ENCODE measurements at places on chromosomes 1 and 21.

DNA sequence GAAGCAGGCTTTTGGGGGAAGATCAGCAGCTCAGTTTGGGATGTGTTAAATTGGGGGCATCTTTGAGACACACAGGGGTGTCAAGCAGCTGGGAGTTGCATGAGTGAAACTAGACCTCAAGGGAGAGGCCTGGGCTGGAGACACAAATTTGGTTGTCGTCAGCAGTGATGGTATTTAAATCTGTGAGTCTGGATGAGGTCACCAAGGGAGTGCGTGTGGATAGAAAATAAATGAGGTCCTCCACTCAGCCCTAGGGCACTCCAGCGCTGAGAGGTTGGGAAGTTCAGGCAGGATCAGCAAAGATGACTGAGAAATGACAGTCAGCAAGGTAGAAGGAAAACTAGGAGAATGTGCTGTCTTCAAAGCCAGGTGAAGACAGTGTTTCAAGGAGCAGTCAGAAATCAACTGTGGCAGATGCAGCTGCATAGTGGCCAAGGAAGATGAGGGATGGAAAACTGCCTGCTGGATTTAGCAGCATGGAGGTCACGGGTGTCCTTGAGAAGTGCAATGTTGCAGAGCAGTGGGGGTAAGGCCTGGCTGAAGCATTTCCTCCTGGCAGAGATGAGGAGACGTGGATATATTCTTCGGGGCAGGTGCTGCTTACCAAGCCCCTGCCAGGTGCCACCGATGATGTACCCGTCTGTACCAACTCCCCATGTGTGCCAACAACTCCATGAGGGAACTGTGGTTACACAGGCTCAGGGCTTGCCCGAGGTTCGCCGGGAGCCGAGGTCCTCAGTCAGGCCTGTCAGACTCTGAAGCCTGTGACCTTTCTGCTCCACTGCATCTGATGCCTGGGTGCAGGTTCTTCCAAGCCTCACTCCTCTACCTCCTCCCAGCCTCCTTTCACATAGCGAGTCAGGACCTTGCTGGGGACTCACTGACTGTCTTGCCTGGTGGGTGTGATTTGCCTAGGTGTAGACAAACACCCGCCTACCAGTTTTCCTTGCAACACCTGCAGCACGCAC is 11.3 kb downstream of the MAP7D1 start:
- DNase-seq = no peak

DNA sequence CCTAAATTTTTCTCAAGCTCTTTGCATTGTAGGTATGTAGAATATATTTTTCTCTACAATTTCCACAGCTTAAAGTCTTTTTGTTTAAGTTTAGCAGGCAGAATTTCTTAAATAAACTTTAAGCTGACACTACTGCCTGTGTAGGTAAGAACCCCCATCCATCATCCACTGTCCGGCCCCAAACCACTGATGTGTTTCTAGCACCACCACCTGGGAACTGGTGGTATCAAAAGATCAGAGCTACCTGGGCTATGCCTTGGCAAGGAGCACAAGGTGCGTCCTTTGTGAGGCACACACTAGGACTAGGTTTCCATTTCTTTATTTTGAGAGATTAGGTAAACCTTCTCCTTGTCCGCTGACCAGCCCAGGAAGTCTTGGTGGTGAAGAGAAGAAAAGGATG is 10.5 kb upstream of the LELP1 start:
- no peak for DNase-seq

DNA sequence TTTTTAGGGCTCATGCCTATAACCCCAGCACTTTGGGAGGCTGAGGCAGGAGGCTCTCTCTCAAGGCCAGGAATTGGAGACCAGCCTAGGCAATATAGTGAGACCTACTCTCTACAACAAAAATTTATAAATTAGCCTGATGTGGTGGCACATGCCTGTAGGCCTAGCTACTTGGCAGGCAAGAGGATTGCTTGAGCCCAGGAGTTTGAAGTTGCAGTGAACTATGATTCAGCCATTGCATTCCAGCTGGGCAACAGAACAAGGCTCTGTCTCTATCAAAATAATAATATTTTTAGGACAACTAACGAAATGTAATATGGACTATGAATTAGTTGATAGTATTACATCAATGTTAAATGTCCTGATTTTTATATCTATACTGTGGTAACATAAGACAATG is 68.8 kb upstream of the ARID1A start:
- no peak for DNase-seq

GRCh38 chr1:183222909-183223308 is 36.8 kb downstream of the LAMC2 start:
- DNase-seq = no peak

DNA sequence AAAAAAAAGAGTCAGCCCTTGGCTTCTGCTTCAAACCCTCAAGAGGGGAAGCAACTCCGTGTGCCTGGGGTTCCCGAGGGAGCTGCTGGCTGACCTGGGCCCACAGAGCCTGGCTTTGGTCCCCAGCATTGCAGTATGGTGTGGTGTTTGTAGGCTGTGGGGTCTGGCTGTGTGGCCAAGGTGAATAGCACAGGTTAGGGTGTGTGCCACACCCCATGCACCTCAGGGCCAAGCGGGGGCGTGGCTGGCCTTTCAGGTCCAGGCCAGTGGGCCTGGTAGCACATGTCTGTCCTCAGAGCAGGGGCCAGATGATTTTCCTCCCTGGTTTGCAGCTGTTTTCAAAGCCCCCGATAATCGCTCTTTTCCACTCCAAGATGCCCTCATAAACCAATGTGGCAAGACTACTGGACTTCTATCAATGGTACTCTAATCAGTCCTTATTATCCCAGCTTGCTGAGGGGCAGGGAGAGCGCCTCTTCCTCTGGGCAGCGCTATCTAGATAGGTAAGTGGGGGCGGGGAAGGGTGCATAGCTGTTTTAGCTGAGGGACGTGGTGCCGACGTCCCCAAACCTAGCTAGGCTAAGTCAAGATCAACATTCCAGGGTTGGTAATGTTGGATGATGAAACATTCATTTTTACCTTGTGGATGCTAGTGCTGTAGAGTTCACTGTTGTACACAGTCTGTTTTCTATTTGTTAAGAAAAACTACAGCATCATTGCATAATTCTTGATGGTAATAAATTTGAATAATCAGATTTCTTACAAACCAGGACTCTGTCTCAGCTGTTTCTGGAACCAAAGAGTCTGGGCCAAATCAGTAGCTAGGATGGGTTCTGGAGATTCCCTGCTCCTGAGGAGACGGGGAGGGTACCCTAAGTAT is 26.8 kb upstream of the KDM4A start:
- no peak for DNase-seq
